GM12864 (cell line): ENCODE measurements at places on chromosomes 12 and 14.

DNA sequence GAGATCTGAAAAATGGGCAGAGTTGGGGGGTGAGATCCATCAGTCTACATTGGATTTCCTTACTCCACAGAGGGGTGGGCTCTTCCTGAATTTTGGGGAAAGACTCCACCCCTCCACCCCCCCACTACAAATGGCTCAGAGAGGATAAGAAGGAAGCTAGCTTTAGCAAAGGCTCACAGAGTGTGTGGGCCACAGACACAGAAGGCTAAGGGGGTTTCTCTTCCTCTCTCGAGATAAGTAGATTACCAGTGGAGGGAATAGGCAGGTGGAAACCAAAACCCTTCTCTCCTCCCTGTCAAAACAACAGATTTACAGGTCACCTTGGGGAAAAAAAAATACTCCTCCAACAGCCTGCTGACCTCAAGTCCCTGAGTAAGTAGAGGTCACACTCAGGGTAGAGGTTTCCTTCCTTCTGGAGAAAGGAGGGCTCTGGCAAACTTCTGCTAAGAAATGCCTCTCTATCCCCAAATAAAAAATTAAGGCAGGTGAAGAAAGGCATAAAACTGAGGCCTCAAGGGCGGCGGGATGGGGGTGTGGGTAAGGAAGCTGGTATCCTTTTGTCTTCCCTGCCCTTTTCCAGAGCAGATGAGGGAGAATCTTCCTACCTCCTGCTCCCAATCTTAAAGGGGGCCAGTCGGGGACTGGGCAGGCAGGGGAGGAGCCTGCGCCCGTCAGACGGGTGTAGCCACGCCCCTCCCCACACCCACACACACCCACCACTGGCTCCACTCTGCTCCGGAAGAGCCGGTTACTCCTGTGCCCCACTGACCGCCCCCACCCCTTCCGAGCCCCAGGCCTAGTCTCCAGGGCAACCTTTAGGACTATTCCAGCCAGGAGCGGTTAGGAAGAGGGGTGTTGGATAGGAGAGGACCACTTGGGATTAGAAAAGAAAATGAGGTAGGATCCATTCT, 1.9 kb upstream of the BAZ2A start:
- peak; percentile 68 for DNase-seq

DNA sequence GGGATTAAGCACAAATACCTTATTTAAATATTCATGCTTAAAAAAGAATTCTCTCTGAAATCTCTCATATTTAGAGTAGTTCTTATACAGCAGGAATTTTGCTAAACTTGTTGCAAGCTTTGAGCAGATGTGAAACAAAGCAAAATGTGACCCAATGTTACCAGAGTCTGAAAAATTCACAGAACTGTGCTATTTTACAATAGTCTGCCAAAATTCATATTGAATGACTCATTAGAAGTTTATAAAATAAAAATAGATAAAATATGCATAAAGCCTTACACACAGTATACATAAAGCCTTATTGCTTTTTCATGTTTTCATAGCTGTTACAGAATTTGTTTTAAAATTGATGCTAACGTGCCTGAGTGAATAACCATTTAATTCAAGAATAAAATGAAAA, 17.8 kb upstream of the RHOJ start:
- DNase-seq = no peak

DNA sequence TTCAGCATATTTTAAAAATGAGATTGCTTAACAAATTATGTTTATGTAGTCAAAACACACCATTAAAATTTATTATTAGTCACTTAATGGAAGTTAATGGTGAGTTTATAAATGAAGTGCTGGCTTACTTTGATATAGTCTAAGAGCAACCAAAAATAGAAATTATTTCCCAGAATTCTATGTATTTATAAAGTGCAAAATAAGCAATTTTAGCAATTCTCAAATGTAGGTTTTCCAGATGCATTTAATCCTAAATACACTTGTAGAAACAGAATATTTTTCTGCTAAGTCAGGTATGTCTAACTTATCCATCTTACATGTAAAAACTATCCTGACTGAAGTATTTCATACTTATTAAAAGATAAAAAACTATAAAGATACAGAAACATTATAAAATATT, 11.2 kb downstream of the LMO3 start:
- no peak for DNase-seq

DNA sequence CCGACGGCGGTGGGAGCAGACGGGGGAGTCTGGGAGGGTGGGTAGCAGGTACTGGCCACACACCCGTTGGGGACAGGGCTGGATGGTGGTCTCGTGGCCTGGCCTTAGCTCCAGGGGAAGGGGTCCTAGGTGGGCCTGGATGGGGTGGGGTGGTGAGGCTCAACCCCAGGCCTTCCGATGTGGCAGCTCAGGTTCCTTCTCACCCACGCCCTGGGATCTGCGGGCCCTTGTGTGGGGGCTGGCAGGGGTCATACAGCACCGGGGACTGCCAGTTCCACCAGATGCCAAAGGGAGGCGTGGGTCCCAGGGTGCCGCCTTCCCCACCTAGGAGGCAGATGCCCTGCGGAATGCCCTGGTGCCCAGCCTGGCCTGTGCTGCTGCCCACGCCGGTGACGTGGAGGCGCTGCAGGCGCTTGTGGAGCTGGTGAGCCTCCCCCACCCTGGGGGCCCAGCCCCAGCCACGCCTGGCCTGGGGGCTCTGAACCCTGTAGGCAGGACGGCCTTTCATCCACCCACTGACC, 21.0 kb downstream of the ASPG start:
- no peak for DNase-seq

DNA sequence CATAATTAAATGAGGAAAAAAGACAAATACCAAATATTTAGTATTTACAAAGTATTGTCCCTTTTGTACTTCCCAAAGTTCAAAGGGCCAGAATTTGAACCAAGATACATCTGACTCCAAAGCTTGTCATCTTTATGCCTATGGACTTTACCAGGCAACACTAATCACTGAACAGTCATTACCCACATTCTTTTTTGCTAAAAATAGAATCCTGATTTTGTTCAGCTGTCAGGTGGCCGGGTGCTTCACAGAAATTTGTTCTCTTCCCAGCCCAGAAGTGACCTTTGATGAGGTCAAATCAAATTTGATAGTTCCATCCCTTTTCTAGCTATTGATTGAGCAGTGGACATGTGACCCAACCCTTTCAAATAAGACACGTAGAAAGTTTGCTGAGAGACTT, 121.6 kb downstream of the LLPH start:
- DNase-seq = no peak

DNA sequence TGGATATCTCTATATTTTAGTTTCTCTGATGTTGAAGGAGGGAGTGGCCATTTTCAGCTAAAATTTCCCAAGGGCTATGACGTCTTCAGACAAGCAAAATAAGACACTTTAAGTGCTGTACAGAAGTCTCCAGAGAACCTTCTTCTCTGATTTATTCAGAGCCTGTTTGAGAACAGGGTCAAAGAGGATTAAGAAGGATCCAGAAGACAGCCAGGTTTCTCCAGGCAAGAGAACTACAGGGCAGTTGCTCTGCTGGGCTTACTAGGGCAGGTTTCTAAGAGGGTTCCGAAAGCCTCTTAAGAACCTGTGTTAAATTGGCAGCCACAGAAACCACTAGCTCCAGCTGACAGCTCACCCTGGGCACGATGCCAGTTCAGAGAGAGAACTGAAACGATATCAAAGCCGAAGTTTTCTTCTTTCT, 1.2 kb downstream of the MGP start:
- peak; percentile 66 for DNase-seq

DNA sequence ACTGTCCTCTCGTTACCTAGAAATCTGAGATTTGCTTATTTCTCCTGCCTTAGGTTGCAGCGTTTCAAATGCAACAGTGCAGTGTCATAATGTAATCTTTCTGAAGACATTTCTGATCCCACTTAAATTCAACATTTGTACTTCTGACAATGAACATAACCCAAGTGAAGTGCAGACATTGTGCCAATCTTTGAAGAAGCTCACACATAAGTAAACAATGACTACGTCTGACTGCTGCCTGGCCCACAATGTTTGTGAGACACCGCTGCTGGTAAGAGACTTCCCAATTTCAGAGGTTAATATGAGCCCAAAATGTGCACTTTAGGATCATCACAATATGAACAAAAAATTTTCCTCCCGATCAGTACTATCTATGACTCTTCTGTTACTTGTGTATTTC, 84.6 kb upstream of the BCL2L14 start:
- no peak for DNase-seq

- DNase-seq = no peak
Measured at GRCh38 chr14:58607952-58608317, 29.8 kb upstream of the DACT1 start.

DNA sequence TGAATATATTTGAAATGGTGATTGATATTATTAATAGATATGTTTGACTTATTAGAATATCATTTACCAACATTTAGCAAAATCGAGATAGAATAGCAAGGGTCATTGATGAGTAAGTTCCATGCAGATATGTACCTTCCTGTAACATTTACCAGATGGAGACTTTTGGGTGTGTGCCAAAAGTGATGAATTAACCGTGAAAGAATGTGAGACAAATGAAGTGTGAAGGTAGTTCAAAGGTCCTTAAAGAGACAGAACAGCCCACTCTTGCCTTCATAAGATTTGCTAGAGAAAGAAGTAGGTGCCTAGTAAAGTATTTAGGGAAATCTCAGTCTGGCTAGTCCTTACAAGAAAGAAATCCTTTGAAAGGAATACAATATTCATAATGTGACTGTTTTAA, 45.5 kb downstream of the FGD4 start:
- no peak for DNase-seq

DNA sequence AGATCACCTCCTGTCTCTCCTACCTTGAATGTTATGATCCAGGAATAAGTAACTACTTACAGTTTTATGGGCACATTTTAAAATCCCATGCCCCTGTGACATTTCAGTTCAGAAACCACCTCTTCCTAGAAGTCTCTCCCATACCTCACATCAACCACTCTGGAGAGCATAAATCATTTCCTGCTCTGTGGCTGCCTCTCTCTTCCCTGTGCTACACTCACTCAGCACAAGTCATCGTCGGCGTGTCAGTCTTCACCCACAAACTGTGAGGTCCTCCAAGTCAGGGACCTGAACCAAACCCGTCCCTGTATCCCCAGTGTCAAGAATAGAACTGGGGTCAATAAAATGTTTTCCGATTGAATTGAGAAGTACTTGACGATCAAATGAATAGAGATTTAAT, 863.3 kb downstream of the BCL11B start:
- no peak for DNase-seq
